ENCODE measurements at places on chromosomes 12 and 14.

DNA sequence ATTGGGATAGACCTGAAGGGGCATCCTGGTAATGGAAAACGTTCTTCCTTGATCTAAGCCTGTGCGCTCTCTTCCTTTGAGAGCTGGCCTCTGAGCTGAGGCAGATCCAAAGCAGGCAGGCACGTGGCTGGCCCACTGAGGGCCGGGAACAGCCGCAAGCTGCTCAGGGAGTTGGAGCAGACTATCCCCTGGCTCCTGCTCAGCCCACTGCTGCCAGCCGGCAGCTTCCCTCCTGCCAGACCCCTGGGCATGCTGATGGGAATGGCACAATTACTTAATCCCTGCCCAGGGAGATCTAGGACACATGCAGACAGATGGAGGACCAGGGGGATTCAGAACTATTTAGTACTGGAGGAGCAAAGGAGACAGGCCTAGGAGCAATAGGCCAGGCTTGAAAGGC lies 14.4 kb downstream of the NEUROD4 start:
- no peak for DNase-seq

DNA sequence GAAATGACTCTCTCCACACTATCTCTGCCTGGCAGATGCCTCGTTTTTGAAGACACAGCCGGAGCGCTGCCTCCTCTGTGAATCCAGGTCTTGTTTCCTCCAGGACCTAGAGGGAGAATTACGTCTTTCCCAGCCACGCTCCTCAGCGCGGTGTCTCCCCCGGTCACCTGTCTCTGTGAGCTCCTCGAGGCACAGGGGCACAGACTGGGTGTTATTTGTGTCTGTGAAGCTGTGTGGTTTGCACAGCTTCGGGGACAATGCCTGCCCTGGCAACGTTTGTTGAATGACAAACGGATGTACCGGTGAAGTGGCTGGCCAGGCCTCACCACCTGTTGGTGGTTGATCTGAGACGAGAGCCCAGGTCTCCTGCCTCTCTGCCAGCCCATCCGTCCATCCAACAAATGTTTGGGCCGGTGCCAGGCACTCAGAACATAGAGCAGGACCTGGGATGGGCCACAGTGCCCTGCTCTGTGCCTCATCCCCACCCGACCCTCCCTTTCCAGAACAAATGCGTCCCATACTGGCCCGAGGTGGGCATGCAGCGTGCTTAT lies 6.1 kb downstream of the PTPN6 start:
- DNase-seq, result no peak

- no peak for DNase-seq
Measured at GRCh38 chr12:65055859-65056258, 65.2 kb downstream of the WIF1 start.

DNA sequence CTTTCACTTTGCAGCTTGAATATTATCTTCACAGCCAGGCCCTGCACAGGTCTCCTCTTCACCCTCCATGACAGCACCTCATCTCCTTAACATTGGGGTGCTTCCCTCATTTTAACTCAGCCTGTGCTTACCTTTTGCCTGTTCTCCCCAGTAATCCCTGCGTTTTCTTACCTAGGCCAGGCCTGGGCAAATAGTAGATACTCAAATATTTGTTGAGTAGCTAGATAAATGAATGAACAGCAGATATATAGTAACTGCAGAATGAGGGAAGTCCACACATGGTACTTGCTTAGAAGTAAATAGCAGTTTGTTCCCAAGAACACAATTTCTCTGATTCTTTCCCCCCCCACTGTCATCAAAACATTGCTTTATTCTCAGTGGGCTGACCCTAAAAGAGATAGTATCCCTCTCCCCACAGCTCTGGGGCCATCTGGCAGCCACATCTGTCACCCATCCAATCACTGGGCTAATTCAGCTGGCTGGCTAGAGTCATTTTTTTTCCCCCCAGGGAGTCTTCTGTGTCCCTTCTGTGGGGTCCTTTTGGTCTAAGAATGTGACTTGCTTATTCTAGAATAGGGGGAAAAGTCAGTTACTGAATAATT lies 43.2 kb downstream of the APPL2 start:
- no peak for DNase-seq

DNA sequence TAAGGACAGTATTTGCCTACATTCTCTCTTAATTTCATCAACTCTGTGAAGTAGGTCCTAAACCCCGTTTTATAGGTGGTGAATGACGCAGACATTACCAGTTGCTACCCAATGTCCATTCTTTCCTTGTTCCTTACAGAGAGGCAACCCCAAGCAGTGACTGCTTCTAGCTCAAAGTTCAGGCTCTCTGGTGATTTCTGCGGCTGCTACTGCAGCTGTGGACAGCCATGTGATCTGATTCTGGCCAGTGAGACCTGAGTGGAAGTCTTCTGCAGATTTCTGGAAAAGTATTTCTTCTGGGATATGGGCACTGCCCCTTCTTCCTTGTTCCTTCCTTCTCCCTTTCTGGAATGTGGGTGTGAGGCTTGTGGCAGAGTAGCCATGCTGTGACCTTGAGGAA lies 82.9 kb downstream of the ARF6 start:
- DNase-seq, result peak; percentile 52

DNA sequence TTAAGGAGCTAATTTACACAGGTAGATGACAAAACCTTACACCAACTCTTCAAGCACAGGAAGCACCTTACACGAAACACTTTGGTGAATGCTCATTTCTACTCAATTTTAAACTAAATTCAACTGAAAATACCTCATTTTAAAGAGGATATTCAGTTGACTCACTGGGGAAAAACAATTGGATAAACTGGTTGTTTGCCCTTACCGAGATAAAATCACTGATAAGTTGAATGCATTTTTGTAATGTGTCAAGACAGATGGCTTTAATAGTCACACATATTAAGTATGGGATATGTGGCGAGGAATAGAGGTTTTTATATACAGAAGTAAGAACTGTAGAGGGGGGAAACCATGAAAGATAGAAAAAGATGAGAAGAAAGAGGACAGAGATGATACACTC lies 105.4 kb downstream of the HMGA2 start:
- DNase-seq, result no peak

DNA sequence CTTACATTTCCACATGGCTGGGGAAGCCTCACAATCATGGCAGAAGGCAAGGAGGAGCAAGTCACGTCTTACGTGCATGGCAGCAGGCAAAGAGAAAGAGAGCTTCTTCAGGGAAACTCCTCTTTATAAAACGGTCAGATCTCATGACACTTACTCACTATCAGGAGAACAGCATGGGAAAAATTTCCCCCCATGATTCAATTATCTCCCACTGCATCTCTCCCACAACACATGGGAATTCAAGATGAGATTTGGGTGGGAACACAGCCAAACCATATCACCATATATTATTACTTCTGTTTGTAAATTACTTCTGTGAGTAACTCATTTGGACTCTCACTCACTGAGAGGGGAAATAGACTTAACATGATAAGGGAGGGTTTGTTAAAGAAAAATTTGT lies 1496.8 kb upstream of the TMEM132C start:
- no peak for DNase-seq

GRCh38 chr14:47846008-47846407 lies 170.6 kb upstream of the MDGA2 start:
- no peak for DNase-seq

- DNase-seq, result no peak
Measured at GRCh38 chr12:41228066-41228820, 40.1 kb downstream of the PDZRN4 start.

GRCh38 chr12:77025782-77026314 lies 39.5 kb downstream of the E2F7 start:
- DNase-seq, result no peak

DNA sequence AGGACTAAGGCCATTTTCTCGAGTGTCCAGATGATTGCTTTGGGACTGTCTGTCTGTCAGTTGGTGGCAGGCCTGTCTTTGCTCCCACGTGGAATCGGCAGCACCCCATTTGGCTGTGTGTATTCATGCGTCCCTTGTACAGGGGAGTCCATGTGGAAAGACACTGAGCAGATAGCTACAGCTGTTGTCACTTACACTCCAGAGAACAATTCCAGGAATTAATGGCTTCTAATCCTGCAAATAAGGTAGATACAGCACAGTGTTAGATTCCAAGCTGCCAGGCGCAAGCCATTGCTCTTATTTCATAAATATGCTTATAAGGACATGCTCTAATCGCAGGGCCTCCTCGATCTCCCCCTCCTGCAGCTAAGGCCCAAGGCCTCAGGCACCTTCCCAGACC lies 208.8 kb downstream of the VRK1 start:
- DNase-seq, result no peak

GRCh38 chr12:27822076-27822712 lies 42.2 kb upstream of the MANSC4 start:
- peak; percentile 88 for DNase-seq

GRCh38 chr14:100030452-100031153 lies 34.6 kb upstream of the EVL start:
- peak; percentile 88 for DNase-seq

DNA sequence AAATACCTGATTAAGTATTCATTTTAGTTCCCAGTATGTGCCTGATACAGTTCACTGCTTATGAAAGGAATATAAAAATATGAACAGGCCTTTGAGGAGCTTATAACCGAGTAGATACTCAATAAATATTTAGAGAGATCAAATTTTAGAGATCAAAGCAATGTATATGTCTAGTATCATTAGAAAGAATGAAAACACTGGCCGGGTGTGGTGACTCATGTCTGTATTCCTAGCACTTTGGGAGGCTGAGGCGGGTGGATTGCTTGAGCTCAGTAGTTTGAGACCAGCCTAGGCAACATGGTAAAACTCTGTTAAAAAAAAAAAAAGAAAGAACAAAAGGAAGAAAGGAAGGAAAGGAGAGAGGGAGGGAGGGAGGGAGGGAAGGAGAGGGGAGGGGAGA lies 113.2 kb upstream of the EEA1 start:
- no peak for DNase-seq

- no peak for DNase-seq
Measured at GRCh38 chr12:44464180-44464579, 411.9 kb downstream of the NELL2 start.

DNA sequence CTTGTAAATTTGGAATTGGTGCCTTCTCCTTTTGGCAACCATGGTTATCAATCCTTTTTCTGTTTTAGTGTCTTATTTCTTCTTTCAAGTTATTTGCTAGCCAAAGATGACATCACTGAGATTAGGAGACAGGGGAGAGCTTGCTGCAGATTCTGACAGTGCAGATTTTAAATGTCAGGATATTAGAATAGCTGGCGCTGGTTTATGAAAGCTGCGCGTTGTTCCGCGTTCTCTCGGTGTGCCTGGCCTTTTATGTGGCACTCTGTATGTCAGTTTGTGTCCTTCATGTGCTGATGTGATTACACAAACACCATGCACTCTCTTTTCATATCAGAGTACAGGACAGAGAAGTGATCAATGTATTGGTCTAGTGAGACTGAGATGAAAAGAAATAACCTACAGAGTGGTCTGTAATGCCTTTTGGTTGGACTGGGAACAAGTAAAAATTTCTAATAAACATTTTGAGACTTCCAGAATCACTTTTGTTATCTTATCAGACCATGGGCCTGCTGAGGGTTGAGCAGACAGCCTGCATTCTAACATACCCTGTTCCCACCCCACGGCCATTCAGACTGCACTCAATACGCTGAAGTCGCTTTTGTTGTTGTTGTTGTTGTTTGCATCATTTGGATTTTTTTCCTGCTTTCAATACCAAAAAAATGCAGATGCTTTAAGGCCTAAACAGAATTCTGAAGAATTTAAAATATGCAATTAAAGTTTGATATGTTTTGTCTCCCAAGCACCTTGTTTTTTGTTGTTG lies 49.7 kb upstream of the TRAF3 start:
- no peak for DNase-seq

DNA sequence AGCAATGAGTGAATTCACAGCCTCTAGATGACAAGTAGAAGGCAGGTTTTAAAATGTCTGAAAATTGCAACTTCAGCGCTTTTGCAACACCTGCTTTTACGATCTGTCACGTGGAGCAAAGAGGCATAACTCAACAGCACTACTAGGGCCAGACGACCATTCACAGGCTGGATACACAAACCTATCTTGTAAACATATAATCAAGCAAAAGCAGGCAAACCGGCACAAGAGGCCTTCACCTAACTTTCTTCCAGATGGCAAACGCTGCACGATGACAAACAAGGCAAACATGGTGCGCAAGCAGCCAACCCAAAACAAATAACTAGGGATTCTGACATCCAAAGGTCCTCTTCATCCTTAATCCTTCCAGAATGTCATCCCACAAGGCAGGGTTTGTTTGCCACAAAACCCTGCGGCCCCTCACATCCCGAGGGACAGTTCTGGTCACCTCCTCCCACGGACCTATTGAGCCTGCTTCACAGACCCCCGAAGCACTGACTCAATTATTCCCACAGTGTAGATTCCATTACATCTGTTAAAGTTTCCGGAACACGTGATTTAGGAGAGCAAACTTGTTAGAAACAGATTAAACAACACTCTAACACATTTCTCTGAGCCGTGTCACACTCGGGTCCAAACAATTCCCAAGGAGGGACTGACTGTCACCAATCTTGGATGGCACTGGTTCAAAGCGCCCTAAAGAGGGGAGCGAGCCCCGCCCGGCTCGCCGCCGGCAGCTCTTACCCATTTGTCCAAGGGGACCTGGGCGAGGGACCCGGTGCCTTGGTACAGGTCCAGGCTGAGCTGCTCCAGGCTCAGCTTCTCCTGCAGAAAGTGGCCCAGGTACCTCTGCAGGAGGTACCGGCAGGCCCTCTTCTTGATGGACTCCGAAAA lies 823 bp downstream of the ATG2B start:
- DNase-seq, result peak; percentile 62

- peak; percentile 81 for DNase-seq
Measured at GRCh38 chr14:71371711-71372396, 464.6 kb downstream of the PCNX1 start.

GRCh38 chr14:94827711-94828447 lies 58.0 kb upstream of the GSC start:
- DNase-seq, result no peak

DNA sequence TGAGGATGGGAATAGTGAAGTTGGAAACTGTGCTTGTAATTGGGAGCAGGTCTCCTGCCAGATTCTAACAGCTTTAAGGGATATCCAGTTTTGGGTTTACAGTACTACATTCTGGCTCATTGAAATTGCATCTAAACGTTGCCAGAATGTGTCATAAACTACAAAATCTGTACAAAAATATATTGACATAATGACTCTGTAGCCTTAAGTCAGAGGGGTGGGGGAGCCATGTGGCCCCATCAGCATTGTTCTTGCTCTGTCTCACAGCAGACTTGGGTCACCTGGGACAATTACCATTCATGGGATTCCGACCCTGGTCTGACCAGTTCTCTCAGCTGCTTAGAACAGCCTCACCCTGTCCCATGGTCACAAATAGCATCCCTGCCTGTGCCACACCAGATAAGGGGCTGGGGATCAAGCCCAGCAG lies 43.3 kb upstream of the MED13L start:
- peak; percentile 56 for DNase-seq

DNA sequence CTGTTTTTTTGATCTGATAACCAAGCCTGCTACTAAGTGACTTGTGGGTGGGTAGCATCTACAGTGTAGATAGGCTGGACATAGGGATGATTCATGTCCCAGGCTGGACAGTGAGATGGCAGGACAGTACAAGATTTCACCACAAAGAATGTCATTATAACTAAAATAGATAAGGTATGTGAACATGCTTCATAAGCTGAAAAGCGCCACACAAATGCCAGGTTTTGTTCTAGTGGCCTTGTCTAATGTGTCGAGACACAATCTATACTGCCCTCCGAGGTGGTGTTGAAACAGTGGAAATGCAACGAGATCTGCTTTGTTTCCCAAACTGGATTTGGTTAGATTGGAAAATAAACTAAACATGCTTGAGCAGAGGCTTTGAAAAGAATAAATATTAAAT lies 4.4 kb downstream of the LGALS3 start:
- DNase-seq, result peak; percentile 45

All from foreskin fibroblast (primary cell).